ENCODE measurements at places on chromosomes 16 and 17. TPM values are rescaled to one million over a fixed set of nuclear protein-coding genes. Genes with fewer than 3 reads are reported as not detected.

- no peaks in the 10 kb centered on the region for H3K36me3 ChIP-seq
- peak overlapping the region; percentile 93 for H3K4me3 ChIP-seq
- peaks cover 18% of the 10 kb centered on the region for H3K4me1 ChIP-seq
- no peaks in the 10 kb centered on the region for H3K27me3 ChIP-seq
These were observed 2.4 kb downstream of the THRA start for GRCh38 chr17:40064971-40065768.

DNA sequence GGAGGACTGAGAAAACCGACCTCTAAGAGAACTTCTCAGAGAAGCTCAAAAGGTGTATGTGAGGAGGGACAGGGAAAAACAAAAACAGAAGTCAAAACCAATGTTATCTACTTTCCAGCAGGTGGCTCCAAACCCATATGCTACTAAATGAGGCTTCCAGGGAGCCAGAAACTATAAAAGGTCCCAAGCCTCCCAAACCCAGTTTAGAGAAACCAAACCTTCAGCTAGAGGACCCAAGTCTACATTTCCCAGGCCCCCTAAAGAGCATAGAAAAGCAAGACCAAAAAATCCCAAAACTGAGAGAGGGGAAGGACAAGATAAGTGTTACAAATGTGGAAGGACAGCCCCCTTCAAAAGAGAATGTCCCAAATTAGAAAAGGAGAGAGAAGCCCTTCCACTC is 3.7 kb downstream of the HPR start:
- no peak overlapping the region for H3K4me3 ChIP-seq
- H3K36me3 ChIP-seq = no peaks in the 10 kb centered on the region
- no peaks in the 10 kb centered on the region for H3K27me3 ChIP-seq

DNA sequence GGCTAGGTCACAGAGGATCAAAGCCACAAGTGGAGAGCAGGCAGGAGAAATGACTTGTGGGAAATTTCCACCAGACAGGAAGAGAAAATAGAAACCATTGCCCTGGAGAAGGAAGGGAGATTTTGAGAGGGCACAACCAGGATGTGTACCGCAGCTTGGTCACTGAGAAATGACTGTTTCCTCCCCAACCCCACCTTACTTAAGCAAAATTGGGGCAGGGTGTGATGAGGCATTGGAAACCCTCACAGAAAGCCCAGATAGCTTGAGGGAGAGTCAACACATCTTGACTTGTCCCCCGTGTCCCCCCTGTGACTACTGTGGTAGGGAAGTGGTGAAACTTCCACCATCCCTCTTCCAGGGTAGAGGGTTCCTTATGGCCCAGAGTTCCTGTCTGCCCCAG is 113.5 kb upstream of the FAM20A start:
- H3K4me1 ChIP-seq = no peaks in the 10 kb centered on the region
- H3K36me3 ChIP-seq = no peaks in the 10 kb centered on the region
- H3K27ac ChIP-seq = no peak overlapping the region
- no peaks in the 10 kb centered on the region for H3K27me3 ChIP-seq
- no peak for DNase-seq
- H3K4me3 ChIP-seq = no peak overlapping the region

Gene ST6GALNAC1
- total RNA-seq = 3.4 TPM

Gene GPR179
- not detected for total RNA-seq

- H3K36me3 ChIP-seq = no peaks in the 10 kb centered on the region
- no peaks in the 10 kb centered on the region for H3K27me3 ChIP-seq
- no peak overlapping the region for H3K4me3 ChIP-seq
- no peaks in the 10 kb centered on the region for H3K4me1 ChIP-seq
These were observed 27.0 kb downstream of the ABCC12 start for GRCh38 chr16:48128769-48129168.

DNA sequence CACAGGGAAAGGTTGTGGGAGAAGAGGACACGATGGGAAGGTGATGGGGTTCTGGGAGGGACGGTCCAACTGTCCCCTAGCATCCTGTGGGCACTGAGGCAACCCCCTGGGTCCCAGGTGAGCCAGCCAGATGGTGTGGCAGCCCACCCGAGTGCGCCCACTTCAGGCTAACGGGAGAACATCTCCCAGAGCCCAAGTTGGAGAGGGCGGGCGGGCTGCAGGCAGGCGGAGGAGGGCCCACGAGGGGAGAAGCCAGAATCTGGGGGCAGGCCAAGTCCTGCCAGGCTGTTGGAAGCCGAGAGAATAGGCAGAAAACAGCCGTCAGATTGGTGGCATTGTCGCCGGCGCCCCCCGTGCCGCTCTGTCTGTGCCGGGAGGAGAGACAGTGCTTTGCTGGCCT is 13.8 kb upstream of the ABCC3 start:
- no peak overlapping the region for H3K27ac ChIP-seq
- no peaks in the 10 kb centered on the region for H3K36me3 ChIP-seq
- H3K4me1 ChIP-seq = no peaks in the 10 kb centered on the region

- H3K4me3 ChIP-seq = no peak overlapping the region
- H3K27ac ChIP-seq = no peak overlapping the region
- no peak for DNase-seq
- H3K27me3 ChIP-seq = peaks cover 6% of the 10 kb centered on the region
These were observed 80.5 kb upstream of the KIFC3 start for GRCh38 chr16:57882792-57883191.

Gene ABCA8
- total RNA-seq = 69.6 TPM

DNA sequence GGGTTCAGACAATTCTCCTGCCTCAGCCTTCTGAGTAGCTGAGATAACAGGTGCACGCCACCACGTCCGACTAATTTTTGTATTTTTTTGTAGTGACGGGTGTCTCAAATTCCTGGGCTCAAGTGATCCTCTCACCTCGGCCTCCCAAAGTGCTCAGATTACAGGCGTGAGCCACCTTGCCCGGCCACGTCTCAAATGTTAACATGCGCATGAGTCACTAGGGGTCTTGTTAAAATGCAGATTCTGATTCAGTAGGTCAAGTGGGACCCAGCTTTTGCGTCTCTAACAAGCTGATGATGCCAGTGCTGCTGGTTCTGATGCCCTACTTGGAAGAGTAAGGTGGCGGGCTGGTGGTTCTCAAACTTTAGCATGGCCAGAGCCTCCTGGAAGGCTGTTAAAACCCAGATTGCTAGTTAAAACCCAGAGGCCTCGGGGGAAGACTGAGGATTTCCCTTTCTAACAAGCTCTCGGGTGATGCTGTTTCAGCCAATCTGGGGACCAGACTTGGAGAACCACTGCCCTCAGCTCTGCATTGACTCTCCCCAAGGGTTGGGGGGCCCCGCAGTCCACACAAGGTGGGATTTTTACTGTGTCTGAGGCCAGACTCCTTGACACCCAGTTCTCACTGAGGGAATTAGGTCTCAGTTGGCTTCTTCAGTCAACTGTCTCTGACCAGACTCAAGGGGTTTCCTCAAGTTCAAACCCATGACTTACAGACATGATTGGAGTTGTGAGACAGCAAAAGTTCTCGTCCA is 17.9 kb downstream of the SCNN1B start:
- no peak overlapping the region for H3K4me3 ChIP-seq
- DNase-seq = no peak
- no peak overlapping the region for H3K27ac ChIP-seq
- H3K4me1 ChIP-seq = no peaks in the 10 kb centered on the region
- H3K27me3 ChIP-seq = no peaks in the 10 kb centered on the region

Gene OSBPL7
- total RNA-seq = 28.8 TPM

Gene DNASE1L2
- not detected for total RNA-seq

Gene HBA1
- total RNA-seq = 585 TPM

GRCh38 chr16:47359478-47359877 is 101.4 kb downstream of the ITFG1 start:
- peaks cover 4% of the 10 kb centered on the region for H3K36me3 ChIP-seq
- no peaks in the 10 kb centered on the region for H3K27me3 ChIP-seq
- H3K4me1 ChIP-seq = no peaks in the 10 kb centered on the region
- no peak overlapping the region for H3K4me3 ChIP-seq
- no peak overlapping the region for H3K27ac ChIP-seq

GRCh38 chr16:8962393-8963009 is 1.2 kb downstream of the USP7 start:
- H3K4me1 ChIP-seq = peaks cover 44% of the 10 kb centered on the region
- no peaks in the 10 kb centered on the region for H3K36me3 ChIP-seq
- H3K27me3 ChIP-seq = no peaks in the 10 kb centered on the region
- peak overlapping the region; percentile 52 for H3K27ac ChIP-seq

DNA sequence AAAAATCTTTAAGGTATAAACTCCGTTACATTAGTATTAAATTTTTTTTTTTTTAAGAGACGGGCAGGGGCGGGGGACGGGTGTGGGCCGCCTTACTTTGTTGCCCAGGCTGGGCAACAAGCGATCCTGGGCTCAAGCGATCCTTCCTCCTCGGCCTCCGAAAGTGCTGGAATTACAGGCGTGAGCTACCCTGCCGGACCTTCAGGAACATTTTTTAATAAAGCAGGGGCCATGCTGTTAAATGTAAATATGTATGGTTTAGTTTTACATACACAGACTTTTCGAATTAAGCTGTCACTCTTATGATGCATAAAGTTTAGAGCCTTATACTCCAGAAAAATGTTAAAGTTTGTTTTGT is 2.4 kb downstream of the PPM1D start:
- H3K36me3 ChIP-seq = no peaks in the 10 kb centered on the region
- peak overlapping the region; percentile 98 for H3K27ac ChIP-seq
- H3K4me3 ChIP-seq = peak overlapping the region; percentile 94
- H3K4me1 ChIP-seq = no peaks in the 10 kb centered on the region
- DNase-seq = no peak

DNA sequence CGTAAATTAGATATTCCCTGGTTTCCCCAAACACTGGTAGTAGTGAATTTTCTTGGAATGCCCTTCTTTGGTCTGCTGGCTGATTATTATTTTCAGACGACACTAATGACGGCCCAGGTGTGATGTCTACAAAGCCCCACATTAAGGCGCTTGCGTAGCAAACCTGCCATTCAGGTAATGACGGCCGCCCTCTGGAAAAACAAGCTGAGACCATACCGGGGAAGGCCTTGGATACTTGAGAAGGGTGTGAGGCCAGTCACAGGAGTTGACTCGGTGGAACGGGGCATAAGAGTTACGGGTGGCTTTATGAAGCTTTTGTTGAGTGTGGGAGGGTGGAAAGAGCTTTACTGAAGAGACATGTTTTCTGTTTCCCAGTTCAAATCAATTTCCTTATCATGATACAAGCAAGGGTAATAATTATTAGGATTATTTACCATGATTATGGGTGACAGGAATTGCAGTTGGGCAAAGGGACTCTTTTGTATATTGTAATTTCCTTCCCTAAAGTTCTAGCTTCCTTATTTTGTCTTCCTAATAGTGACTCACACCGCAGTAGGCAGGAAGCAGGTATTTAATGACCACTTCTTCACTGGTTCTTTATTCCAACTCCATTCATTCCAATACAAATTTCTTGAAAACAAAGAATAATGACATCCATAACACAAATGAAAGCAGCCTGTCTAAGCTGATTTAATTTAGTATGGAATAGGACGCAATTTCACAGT is 24.8 kb downstream of the KRT23 start:
- H3K4me1 ChIP-seq = peaks cover 11% of the 10 kb centered on the region
- no peaks in the 10 kb centered on the region for H3K36me3 ChIP-seq
- DNase-seq = no peak
- no peak overlapping the region for H3K27ac ChIP-seq
- H3K27me3 ChIP-seq = no peaks in the 10 kb centered on the region

DNA sequence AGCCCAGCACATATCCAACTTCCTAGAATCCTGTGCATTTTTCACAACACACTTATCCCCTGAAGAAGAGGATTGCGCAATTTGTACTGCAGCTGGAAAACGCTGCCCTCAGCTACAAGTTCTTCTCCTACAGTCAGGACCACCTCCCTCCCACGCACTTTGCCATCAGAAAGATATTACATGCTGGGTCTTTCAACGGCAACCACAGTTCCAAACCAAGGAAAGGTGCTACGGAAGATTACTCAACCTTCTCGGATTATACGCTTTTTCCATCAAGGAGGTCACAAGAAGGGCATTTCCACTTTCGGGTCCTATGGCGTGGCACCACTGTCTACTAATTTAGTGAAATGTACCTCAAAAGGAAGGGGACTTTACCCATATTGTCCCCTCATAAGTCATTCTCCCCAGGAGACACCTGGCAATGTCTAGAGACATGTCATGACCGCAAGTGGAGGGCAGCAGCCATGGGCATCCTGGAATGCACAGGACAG is 35.2 kb downstream of the USP7 start:
- H3K27ac ChIP-seq = no peak overlapping the region
- no peak for DNase-seq

GRCh38 chr16:54112451-54113206 is 174.0 kb downstream of the IRX3 start:
- H3K27me3 ChIP-seq = no peaks in the 10 kb centered on the region
- no peaks in the 10 kb centered on the region for H3K4me1 ChIP-seq
- no peak overlapping the region for H3K4me3 ChIP-seq

Gene LAT
- 53.4 TPM for total RNA-seq

Gene ARMC7
- 1.4 TPM for total RNA-seq

Gene CD7
- 6.7 TPM for total RNA-seq

Gene NDRG4
- 150 TPM for total RNA-seq

Gene RFWD3
- 54.6 TPM for total RNA-seq

DNA sequence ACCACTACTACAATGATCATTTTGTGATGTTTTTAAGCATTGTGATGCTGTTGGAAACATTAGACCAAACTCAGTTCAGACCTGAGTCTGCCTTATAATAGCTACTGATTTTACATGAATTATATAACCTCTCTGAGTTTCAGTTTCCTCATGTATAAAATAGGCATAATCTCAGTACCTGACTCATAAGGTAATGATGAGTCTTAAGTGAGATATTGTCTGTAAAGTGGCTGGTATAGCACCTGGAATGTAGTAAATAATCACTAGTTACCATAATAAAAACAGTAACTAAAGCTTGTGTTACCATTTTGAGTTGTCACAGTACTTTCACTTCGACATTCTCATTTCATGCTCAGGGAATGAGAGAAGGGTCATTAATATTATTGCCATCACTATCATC is 381.5 kb upstream of the SALL1 start:
- H3K4me3 ChIP-seq = no peak overlapping the region
- DNase-seq = no peak
- H3K4me1 ChIP-seq = no peaks in the 10 kb centered on the region

DNA sequence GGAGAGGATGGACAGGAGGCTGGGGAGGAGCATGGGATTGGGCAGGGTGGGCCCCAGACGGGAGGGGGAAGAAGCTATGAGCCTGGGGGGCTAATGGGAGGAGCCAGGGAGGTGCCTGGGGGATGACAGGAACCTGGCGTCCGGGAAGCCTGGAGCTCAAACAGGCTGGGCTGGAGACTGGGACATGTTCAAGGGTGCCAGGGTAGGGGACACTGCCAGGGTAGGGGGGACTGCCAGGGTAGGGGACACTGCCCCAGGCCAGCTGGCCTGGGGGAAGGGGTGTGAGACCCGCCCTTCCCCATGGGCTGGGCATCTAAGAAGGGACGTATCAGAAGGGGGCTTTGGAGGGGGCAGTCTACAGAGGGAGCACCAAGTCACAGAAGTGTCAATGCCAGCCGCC is 7.0 kb upstream of the FAM83G start:
- DNase-seq = no peak
- no peaks in the 10 kb centered on the region for H3K27me3 ChIP-seq
- no peak overlapping the region for H3K27ac ChIP-seq
- H3K36me3 ChIP-seq = no peaks in the 10 kb centered on the region
- no peak overlapping the region for H3K4me3 ChIP-seq
- no peaks in the 10 kb centered on the region for H3K4me1 ChIP-seq
